ENCODE measurements at places on chromosomes 3 and 15. TPM values are rescaled to one million over a fixed set of nuclear protein-coding genes. Genes with fewer than 3 reads are reported as not detected.

DNA sequence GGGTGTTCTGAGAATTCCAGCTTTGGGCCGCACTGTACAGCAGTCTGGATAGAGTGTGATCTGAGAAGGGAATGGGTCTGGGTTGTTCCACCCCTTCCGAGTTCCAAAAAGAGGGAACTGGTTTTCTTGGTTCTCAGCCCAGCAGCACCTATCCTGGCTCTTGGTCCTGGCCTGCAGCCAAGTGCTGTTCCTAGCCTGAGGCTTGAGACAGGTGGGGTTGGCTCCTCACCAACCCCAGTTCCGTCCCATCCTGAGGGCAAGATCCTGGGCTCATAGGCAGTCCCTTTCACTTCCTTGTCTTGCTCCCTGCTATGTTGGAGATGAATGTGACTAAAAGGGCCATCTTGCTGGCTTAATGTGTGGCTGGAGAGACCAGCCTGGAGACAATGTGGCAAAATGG, 15.2 kb downstream of the IVD start:
- DNase-seq, result no peak

DNA sequence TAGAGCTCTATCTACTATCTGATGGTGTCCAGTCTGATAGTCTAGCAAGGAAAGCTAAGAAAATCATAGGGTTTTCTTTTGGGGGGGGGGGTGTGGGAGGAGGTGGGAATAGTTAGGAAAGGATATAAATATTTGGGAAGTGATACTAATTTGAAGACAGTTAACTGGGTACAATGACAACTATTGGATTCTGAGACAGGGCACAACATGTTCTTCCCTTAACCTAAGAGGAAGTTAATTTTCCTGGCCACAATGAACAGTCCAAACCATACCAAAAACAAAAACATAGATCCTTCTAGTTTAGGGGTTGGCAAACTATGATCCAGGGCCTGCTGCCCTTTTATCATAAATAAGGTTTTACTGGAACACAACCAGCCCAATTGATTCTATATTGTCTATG, 10.0 kb upstream of the HCLS1 start:
- DNase-seq, result no peak

Gene PPP1R14D
- total RNA-seq, result not detected

DNA sequence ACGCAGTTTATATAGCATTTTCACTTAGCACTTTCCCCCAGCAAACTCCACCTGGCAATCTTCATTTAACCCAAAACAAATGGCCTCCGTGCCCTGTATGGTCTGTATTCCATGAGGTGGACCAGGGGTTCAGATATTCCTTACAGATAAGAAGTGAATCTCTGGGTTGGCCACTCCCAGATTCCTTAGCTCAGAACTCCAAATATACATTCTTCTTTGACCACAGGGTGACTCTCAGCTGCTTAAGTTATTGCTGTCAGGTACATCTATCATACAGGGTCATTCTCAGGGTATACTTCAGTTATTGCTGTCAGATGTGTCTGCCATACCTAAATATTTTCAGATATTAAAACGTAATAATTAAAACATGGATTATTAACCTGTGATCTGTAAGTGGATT, 229.8 kb downstream of the TBL1XR1 start:
- no peak for DNase-seq

- DNase-seq, result no peak
Measured at GRCh38 chr15:70031261-70031660, 66.5 kb downstream of the TLE3 start.

- no peak for DNase-seq
Measured at GRCh38 chr3:106381939-106382335, 513.1 kb upstream of the CBLB start.

Gene HRH1
- total RNA-seq, result 0.98 TPM

DNA sequence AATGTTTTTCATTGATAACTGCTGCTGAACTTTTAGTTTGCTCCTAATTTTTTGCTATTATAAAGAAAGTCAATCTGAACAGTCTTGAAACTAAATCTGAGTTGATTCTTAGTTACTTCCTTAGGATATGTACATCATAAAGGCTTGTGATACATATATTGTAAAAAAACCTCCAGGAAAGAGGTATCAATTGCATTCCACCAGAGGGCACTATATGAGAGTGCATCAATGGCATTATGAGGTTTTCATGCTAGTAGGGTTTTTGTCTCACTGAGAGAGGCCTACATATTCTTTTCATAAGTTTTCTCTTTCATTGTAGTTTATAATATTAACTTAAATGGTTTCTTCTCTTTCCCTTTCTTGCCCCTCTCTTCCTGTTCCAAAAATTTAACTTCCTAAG, 46.9 kb downstream of the PIK3R4 start:
- no peak for DNase-seq

Gene FGD5
- total RNA-seq, result not detected

Gene TMEM207
- total RNA-seq, result not detected

DNA sequence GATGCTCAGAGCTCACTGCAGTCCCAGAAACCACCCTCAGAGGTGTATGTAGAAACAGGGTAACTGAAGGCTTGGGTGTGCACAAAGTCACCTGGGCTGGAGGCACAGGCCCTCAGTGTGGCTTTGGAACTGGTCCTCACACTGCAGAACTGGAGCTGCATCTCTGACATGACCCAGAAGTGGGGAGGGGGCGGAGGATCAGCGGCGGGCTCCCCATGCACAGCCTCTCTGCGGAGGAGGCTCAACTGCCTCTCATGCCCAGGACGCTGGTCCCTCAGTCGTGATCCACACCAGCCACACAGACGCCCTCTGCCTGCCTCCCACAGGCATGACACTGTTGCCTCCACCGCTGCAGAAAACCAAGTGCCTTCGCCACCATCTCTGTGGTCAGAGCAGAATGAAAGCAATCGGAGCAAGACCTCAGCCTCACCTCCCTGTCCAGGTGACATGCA, 73.7 kb downstream of the TM2D3 start:
- DNase-seq, result peak; percentile 17

Gene HRG
- not detected for total RNA-seq

GRCh38 chr3:42728056-42728455, 25.5 kb upstream of the HHATL start:
- no peak for DNase-seq

Gene SHC4
- total RNA-seq, result 1.4 TPM

DNA sequence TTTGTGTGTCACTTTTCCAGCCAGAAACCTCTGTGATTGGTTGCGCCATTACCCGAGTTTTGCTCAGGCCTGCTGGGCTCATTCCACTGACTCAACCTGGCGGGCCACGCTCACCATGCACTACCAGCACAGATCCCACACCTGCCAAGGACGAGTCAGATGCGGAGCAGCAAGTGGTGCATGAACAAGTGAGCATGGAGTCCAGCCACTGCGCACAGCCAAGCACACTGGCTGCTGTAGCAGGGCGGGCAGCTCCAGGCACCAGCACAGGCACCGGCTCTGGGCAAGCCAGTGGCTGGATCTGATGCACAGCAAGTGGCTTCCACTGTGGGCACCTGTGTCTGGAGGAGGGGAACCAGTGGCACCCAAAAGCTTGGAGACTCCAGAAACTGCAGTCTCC, 110.4 kb downstream of the CBLB start:
- DNase-seq, result peak; percentile 35
